ENCODE measurements at places on chromosomes 1 and 21.

DNA sequence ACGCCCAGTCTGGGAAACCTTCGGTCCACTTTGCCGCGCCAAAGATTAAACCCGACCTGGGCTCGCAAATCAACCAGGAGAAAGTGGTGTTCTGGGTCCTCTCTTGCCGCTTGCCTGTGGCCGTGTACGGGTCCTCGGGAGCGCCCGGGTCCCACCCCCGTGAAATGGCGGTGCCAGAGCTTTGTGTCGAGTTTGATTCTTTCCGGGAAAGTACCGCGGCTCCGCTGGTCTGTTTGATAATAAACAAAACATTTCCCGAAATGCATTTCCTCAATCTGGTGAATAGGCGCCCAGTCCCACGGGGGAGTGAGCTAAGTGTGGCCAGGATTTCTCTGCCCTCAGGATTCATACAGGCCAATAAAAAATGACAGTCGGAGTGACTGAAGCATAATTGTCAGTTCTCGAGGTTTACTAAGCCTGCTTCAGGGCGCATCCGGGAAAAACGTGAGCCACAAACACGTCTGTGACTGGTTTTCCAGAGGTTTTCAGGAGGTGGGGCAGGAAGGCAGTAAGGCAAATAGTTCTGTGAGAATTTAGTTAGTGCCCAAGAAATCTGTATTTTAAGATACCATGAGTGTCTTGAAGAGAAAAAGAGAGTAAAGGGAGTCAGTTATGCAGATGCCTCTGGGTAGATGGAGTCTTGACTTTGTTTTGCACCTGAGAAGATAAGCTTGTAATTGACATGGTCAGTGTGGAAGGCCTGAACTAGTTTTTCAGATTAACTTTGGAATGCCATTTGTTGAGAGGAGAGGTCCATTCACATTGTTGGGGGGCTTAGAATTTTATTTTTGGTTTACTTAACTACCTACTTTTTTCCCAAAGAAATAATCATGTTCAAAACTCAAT lies 675 bp downstream of the IFNAR1 start:
- no peak for DNase-seq
- no peak overlapping the region for H3K27ac ChIP-seq
- peak overlapping the region; percentile 86 for H3K4me3 ChIP-seq
- H3K27me3 ChIP-seq: no peaks in the 10 kb centered on the region
- no peaks in the 10 kb centered on the region for H3K36me3 ChIP-seq

DNA sequence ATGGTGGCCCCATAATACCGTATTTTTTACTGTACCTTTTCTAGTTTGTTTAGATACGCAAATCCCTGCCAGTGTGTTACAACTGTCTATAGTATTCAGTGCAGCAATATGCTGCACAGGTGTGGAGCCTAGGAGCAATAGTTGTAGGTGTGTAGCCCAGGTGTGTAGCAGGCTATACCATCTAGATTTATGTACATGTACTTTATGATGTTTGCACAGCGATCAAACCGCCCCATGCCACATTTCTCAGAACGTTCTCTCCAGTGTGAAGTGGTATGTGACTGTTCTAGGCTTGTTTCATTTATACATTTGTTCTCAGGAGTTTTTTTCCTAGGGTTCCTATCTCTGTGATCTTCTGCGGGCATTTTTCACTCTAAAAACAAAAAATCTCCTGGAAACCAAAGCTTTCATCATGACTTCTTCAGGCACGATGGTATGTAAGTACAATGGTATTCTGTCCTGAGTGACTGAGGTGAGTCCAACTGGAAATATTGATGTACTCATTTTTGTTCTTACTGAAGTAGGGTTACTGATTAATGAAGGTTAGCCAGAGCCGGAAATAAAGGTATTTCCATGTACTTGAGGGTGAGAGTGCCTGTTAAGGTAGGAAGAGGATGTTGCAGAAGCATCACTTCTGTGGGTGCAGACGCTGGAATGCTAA lies 153.0 kb downstream of the GABPA start:
- H3K4me3 ChIP-seq: no peak overlapping the region
- no peak overlapping the region for H3K27ac ChIP-seq
- H3K36me3 ChIP-seq: peaks cover 3% of the 10 kb centered on the region
- no peaks in the 10 kb centered on the region for H3K27me3 ChIP-seq

DNA sequence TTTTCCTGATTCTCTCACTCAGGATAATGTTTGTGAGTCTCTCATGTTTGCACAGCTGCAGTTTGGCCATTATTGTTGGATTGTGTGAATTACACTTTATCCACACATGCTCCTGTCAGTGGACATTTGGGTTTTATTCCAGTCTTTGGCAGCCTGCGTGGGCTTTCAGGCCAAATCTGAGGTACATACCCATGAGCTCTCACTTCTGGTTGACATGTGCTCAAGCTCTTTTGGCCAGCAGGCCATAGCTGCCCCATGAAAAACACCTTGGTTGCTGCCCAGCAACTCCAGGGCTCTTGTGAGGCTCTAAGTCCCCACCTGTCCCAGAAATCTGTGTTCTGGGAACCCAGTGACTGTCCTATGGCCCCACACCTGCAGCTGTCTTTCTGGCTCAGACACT lies 124.5 kb upstream of the GALNT2 start:
- no peak for DNase-seq
- no peaks in the 10 kb centered on the region for H3K36me3 ChIP-seq
- H3K4me1 ChIP-seq: no peaks in the 10 kb centered on the region
- H3K27me3 ChIP-seq: no peaks in the 10 kb centered on the region
- no peak overlapping the region for H3K27ac ChIP-seq
- no peak overlapping the region for H3K4me3 ChIP-seq

GRCh38 chr21:42218836-42219605 lies at the start of gene ABCG1:
Gene ABCG1 (plus strand): TSS chr21:42219140. CDS start chr21:42219263, 123 bp downstream.
- H3K36me3 ChIP-seq: no peaks in the 10 kb centered on the region
- peaks cover 5% of the 10 kb centered on the region for H3K27me3 ChIP-seq
- H3K27ac ChIP-seq: no peak within 1 kb of the TSS

DNA sequence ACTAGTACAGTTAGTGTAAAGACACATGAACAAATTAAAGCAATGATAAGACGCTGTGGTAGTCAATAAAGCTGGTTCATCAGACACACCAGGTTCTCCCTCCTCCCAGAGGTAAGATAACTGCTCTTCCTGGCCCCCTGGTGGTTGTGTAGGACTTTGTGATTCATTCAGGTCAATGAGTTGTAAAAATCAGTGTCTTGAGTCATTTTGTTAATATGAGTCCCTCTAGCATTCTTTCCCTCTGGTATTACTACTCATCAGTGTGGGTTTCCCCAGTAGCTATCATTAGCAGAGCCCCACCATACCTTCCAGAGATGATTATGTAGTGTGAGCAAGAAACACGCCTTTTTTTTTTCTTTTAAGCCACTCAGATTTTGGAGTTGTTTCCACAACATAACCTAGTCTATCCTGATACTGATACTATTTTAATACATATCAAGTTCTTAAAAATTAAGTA lies 3.6 kb upstream of the SETDB1 start:
- H3K27me3 ChIP-seq: no peaks in the 10 kb centered on the region
- no peaks in the 10 kb centered on the region for H3K4me1 ChIP-seq
- no peak overlapping the region for H3K4me3 ChIP-seq
- DNase-seq: peak; percentile 52

- H3K4me3 ChIP-seq: no peak overlapping the region
- no peaks in the 10 kb centered on the region for H3K36me3 ChIP-seq
- no peaks in the 10 kb centered on the region for H3K27me3 ChIP-seq
- no peak overlapping the region for H3K27ac ChIP-seq
- H3K4me1 ChIP-seq: 0 out of 2 replicates have a peak, but pooled peaks cover 3% of the 10 kb centered on the region
Observed at GRCh38 chr1:1415751-1416150, 5.3 kb downstream of the ANKRD65 start.

DNA sequence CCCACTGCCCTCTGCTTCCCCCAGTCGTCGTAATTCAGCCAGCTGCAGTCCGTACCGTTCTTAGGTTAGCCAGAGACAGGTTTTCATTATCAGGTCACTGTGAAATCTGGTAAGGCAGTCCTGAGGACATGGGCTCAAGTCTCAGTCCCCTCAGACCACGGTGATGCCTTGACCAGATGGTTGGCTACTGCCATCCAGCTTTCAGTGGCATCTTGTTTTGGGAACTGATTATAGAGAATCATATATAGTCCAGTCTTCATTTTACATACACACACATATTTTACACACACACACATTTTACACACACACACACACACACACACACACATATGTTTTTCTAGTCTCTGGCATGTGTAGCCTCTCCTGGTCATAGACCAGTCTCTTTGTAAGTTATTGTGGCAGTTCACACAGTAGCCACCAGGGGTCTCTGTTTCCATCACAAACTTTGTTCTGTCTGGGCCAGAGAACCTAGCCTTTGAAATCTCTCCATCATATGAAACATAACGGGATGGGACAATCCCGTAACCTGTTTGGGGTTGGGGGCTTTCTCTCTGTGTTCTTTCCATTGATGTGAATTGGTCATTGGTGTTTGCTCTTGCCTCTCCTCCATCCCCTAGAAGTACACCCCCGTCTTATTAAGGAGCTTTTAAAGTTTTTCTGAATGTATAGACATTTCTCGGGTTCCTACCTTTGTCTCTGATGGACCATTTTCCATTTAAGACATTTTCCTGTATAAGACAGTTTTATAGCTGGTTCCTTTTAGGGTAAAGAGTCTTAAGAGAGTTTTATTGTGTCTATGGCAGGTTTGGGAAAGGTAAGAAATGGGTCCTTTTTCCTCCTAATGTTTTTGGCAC lies 8.4 kb upstream of the IKBKE start:
- no peak overlapping the region for H3K27ac ChIP-seq
- peaks cover 2% of the 10 kb centered on the region for H3K4me1 ChIP-seq
- no peak overlapping the region for H3K4me3 ChIP-seq
- peaks cover 3% of the 10 kb centered on the region for H3K36me3 ChIP-seq
- DNase-seq: no peak

- DNase-seq: no peak
- H3K4me3 ChIP-seq: no peak overlapping the region
- no peak overlapping the region for H3K27ac ChIP-seq
- no peaks in the 10 kb centered on the region for H3K4me1 ChIP-seq
Observed at GRCh38 chr21:25080141-25080540, 527.1 kb downstream of the MRPL39 start.

DNA sequence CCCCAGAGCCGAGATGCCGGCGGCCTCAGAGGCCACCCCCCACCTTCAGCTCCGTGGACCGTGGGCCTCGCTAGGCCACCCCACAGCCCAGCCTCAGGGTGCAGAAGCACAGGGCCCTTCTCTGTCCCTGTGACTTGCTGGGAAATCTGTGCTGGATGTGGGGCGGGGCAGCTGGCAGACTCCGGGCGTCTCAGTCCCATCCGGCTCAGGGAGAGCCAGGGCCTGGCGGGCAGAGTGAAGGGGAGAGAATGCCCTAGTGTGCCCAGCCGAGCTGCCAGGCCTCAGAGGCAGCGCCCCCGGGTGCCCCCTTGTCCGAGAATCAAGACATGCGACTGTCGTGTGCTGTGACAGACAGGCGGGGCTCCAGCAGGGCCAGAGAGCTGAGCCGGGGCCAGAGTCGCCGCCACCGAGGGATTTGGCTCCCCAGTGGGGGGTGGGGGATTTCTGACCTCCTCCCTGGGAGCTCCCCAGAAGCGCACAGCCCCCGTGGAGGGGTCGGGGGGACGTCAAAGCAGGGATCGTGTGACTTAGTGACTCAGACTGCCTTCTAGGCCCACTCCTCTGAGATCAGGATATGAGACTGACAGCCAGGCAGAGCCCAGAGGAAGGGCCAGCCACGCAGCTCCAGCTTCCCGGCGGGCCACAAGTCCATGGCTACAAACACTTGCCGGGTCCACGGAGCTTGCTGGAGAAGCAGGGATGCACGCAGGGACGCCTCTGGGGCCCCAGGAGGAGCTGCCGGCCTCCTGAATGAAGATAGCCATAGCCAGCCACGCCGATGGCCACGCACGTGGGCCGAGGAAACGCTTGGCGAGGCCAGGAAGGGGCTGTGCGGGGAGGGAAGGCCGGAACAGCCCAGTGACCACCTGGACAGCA lies 11.9 kb downstream of the COL6A1 start:
- H3K4me3 ChIP-seq: no peak overlapping the region
- no peak overlapping the region for H3K27ac ChIP-seq
- DNase-seq: no peak
- H3K36me3 ChIP-seq: peaks cover 23% of the 10 kb centered on the region
- H3K27me3 ChIP-seq: no peaks in the 10 kb centered on the region
- H3K4me1 ChIP-seq: no peaks in the 10 kb centered on the region

GRCh38 chr1:193625255-193625654 lies 438.8 kb upstream of the B3GALT2 start:
- no peaks in the 10 kb centered on the region for H3K36me3 ChIP-seq
- H3K4me1 ChIP-seq: no peaks in the 10 kb centered on the region
- no peaks in the 10 kb centered on the region for H3K27me3 ChIP-seq

GRCh38 chr1:105087506-105087905 lies 1337.8 kb downstream of the AMY1C start:
- DNase-seq: no peak
- no peak overlapping the region for H3K27ac ChIP-seq
- no peaks in the 10 kb centered on the region for H3K36me3 ChIP-seq
- no peaks in the 10 kb centered on the region for H3K27me3 ChIP-seq

DNA sequence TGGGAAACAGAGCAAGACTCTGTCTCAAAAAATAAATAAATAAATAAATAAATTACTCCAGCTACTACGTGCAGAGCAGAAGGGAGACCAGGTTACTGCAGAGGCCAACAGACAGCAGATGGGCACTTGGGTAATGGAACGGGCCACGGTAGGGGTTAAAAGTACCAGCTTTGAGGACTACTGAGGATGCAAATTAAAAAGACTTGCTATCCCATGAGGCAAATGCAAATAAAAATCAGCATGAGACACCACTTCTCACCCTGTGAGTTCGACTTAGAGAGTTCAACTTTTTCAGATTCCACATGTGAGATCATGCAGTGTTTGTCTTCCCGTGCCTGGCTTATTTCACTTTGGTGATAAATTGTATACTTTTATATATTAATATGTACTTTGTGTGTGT lies 6.6 kb downstream of the SLC2A5 start:
- DNase-seq: no peak
- no peaks in the 10 kb centered on the region for H3K27me3 ChIP-seq
- H3K27ac ChIP-seq: no peak overlapping the region
- H3K36me3 ChIP-seq: no peaks in the 10 kb centered on the region

DNA sequence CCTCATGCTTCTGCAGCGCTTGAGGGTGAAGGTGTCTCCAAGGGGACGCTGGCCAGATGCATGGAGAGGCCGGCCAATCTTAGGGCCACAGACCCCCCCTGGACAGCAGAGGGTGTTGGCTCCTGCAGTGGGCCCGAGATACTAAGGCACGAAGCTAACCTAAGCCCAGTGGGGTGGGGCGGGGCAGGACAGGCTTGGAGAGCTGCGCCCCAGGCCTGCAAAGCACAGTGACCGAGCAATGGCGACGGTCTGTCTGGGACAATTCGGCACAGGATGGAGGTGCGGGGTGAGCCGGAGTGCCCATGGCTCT lies 1.3 kb downstream of the FNDC10 start:
- H3K27ac ChIP-seq: no peak overlapping the region
- H3K27me3 ChIP-seq: peaks cover 5% of the 10 kb centered on the region
- no peak for DNase-seq
- no peaks in the 10 kb centered on the region for H3K36me3 ChIP-seq
- peaks cover 12% of the 10 kb centered on the region for H3K4me1 ChIP-seq

DNA sequence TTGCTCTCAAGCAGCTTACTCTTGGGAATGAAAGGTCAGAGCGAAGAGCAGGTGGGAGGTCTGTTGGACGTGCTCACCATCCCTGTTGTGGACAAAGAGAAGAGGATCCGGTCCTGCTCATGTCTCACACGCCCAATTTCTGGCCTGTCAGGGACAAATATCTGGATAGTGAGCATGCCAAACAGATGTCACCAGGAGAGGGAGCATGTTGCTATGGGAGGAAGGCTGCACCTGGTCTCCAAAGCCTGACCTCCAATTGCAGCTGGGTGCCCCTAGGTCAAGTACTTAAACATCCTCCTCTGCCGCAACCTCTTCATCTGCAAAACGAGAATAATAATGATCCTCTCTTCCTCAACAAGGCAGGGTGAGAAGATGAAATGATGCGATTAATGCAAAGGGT lies 53.4 kb downstream of the DMRTA2 start:
- no peak overlapping the region for H3K27ac ChIP-seq
- H3K4me1 ChIP-seq: no peaks in the 10 kb centered on the region
- peaks cover 4% of the 10 kb centered on the region for H3K27me3 ChIP-seq
- no peaks in the 10 kb centered on the region for H3K36me3 ChIP-seq

Data from iPS DF 6.9 (cell line).